CD4-positive, alpha-beta T cell treated with Interleukin-17A for 1 hour (primary cell): ENCODE measurements at places on chromosomes 11 and 22.
A peak's percentile ranks its signal among the peaks of the same experiment; 100 is the strongest.

DNA sequence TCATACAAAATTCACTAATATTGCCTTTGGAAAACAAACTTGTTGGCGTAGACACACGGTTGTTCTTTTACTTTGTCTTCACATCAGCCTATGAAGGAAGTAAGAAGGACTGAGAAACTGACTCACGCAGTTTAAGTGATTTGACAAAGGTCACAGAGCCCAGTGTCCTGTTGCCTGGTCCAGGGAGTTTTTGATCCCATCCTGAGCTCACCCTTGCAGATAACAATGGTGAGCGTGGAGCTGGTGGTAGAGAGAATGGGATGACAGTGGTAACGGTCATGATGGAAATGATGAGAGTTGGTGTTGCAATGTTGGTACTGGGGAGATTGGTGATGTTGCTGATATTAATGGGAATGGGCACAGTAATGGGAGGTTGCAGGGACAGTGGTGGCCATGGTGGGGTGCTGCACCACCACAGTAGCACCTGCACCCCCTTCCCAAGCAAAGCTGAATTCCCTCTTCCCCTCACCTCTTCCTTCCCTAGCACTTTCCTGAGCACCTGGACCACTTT lies 22.0 kb downstream of the CREB3L1 start:
- DNase-seq: no peak

DNA sequence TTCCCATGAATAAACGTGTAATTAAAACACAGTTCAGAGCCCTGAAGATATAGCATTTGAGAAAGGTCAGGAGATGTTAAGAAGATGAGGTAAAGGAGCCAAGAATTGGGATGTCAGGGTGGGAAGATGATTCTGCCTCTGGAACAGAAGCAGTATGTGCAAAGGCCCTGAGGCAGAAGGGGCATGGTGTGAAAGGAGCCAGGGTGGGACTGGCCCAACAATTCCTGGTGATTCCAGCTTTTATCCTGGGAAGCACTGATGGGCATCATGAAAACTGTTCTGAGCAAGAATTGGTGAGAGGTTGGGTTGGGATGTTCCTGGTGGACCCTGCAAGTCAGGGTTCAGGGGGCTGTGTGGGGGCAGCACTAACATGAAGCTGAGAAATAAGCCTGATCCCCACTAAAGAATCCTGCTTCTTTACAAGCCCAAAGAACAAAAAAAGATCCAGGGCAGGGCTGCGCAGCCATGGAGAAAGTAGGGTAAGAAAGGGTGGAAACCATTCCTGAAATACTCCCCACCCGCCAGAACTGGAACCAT lies 2.5 kb upstream of the FXYD6 start:
- DNase-seq: no peak

- no peak for DNase-seq
Measured at GRCh38 chr22:46066691-46067090, 83.6 kb upstream of the PPARA start.

DNA sequence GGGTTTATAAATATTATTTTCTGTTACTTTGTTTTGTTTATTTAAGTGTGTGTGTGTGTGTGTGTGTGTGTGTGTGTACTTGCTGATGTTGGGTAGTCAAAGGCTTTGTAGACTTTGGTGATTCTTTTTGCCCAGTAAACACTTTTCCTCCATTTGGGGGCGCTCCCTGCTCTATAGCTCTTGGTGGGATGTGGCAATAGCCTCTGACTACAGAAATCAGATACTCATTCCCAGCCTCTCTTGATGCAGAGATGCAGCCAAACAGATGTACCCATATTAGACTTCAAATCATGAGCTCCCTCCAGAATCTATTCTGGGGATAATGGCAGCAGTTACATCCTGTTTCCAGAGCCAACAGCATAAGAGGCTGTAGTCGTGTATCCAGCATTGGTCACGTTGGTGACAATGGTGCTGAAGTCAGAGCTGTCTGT lies 33.4 kb upstream of the APOL5 start:
- no peak for DNase-seq

- peak; percentile 40 for DNase-seq
Measured at GRCh38 chr11:65053827-65054508, 4.4 kb downstream of the NAALADL1 start.

DNA sequence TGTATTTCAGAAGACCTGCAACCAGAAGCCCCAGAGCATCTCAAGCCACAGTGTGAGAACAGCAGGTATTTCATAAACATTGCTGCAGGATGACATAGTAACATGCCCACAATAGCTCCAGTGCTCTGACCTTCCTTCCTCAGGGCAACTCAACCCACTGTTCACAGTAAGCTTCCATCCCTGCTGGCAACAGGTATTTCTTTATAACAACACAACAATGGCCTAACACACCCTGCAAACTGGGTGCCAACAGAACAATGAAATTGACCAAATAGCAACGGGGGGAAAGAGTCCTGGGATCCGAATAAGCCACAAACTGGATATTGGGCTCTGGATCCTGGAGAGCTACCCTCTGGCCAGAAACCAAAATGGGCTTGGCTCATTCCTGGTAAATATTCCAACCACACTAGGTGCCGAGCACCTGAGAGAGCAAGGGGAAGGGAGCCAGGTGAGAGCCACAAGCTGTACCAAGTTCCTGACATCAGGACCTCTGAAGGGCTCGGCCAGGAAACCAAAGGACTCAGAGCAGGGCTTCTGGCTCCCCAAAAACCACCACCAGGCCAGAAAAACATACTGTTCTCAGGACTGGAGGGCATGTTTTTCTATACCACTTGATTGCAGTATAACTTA lies 99.5 kb downstream of the MICAL3 start:
- no peak for DNase-seq

GRCh38 chr11:86775361-86775760 lies 25.0 kb upstream of the PRSS23 start:
- no peak for DNase-seq

DNA sequence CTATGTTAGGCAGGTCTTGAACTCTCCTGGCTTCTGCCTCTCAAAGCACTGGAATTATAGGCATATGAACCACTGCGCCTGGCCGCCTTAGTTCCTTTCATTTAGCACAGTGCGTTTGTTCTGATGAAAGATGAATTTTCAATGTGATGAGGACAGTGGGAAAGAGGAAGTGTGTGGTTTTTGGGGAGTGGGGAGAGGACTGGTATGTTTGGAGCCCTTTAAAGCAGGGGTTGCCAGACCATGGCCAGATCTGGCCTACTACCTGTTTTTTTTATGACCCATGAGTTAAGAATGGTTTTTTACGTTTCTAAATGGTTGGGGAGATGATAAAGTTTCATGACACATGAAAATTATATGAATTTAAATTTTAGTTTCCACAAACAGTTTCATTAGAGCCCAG lies 12.5 kb downstream of the ATXN10 start:
- DNase-seq: no peak

DNA sequence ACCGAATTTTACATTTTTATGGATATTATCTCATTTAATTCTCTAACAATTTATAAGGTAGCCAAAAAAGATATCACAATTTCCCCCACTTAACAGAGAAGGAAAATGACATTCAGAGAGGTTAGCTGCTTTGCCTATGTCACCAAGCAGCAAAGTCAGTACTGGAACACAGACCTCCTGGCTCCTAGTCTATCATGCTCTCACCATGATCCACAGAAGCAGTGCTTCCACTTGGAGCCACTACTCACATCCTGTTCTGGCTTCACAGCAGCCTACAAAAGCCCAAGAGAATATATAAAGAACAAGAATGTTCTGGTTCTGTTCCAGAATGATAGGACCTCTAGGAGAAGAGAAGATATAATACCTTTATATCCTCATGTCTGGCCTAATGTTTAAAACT lies 59.5 kb upstream of the SCUBE2 start:
- DNase-seq: no peak

DNA sequence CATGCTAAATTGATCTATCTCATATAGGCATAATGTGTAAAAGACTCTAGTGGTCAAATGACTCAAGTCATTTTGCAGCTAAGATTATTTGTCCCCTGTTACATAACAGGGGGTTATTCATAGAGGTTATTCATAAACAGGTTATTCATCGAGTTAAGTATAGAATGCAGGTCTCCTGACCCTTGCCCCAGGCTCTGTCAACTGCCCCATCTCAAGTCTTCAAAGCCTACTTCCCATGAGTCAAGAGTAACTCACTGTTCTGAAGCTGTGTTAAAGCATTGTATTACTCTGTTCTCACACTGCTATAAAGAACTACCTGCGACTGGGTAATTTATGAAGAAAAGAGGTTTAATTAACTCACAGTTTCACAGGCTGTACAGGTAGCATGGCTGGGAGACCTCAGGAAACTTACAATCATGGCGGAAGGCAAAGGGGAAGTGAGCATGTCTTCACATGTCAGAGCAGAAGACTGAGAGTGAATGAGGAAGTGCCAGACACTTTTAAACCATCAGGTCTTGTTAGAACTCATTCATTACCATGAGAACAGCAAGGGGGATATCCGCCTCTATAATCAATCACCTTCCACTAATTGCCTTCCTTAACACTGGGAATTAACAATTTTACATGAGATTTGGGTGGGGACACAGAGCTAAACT lies 226.2 kb upstream of the BLID start:
- no peak for DNase-seq

DNA sequence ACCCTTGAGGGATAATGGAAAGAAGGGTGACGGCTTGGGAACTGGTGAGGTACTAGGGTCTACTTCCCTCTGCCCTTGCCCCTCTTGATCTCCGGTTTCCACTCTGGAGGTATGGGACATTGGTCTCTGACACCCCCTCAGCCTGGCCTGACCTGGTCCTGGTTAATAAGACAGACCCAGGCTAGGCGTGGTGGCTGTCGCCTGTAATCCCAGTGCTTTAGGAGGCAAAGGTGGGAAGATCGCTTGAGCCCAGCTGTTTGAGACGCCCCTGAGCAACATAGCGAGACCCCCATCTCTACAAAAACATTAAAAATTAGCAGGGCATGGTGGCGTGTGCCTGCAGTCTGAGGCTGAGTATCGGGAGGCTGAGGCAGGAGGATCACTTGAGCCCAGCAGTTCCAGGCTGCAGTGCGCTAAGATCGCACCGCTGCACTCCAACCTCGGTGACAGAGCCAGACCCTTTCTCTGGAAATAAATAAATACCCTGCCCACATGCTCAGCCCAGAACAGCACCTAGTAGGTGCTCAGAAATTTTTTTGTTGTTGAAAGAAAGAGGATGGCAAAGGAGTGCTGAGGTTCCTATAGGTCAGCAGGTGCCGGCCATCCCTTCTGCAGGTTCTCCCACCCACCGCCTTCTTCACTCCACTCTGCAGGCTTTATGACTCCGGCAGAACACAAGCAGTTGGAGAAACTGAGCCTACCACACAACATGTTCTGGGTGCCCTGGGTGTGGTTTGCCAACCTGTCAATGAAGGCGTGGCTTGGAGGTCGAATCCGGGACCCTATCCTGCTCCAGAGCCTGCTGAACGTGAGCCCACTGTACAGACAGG lies 6.3 kb downstream of the BEST1 start:
- DNase-seq: no peak

GRCh38 chr11:131633921-131634715 lies 263.7 kb downstream of the NTM start:
- DNase-seq: no peak

DNA sequence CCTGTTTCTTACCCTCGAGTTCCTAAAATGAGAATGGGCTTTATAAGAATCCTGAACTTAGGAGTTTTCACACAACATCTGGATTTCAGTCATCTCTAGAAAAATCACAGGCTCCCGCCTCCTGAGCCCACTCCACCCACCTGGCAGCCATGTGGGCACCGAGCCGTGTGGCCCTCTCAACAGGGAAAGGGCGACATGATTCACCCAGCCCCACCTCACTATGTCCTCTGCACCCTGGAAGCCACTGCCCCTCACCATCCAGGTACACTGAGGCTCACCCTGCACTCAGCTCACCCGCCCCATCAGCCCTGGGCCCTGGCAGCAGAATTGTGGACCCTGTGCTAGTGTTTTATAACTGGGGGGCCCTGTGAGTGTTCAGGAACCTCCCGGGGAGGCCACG lies 101.5 kb downstream of the SHANK2 start:
- no peak for DNase-seq

DNA sequence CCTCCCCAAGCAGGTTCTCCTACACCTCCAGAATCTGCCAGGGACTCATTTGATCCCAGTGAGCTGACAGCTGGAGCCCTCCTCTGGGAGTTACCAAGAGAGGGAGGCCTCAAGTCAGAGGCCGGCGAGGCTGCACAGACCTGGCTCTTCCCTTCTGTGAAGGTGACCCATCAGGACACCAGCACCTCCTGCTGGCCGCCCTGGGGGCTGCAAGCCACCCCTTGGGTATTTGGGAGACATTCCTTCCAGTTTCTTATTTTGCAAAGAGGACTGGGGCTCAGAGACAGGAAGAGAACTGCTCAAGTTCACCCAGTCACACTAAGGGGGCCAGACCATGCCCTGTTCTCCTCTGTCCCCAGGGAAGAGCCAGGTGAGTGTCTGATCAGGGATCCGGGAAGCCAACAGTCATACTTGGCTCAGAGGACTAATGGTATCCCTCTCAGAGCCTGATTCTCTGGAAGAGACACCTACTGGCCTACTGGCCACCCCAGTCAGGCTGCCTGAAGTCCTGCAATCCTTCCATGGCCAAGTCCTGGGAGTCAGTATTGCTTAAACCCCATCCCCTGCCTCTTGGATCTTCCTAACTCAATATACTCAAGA lies 40.5 kb upstream of the RIC3 start:
- peak; percentile 4 for DNase-seq

GRCh38 chr11:111336582-111337256 lies 38.4 kb downstream of the POU2AF3 start:
- no peak for DNase-seq

GRCh38 chr11:101706541-101706940 lies 122.7 kb upstream of the TRPC6 start:
- no peak for DNase-seq

- DNase-seq: no peak
Measured at GRCh38 chr22:28231441-28231840, 312.4 kb upstream of the PITPNB start.

- DNase-seq: no peak
Measured at GRCh38 chr11:86301742-86302091, 323 bp upstream of the HIKESHI start.

DNA sequence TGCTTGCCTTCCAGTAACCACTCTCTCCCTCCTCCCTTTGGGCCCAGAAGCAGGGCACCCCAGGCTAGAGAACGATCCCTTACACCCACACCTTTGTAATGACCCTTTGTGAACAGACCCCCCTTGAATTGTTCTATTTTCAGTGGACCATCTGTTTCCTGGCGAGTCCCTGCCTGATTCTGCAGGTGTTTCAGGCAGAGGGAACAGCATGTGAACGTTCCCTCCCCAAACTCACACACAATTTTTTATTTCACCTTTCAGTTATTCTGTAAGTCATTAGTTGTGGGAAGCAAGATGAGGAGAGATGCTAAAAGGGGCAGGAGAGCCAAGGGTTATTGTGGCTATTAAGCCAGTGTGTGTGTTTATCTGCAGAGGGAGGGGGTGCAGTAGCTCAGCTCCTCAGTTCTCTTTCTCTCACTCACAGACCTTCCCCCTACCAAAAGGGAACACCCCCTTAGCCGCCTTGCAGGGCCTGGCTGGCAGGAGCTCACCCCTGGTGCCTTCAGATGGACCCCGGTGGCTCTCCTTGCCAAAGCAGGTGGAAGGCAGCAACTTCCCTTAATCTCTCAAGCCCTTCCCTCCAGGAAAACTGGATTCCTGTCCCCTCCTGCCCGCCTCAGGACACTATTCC lies 64.8 kb upstream of the SPON1 start:
- DNase-seq: no peak

- no peak for DNase-seq
Measured at GRCh38 chr22:49090061-49090852, 737.4 kb downstream of the BRD1 start.
